Kidney (tissue), 22 donors: ENCODE measurements at places on chromosomes 6 and 20. TPM values are rescaled to one million over a fixed set of nuclear protein-coding genes. Genes with fewer than 3 reads are reported as not detected.

The CST5 gene
- polyA plus RNA-seq: not detected

The FAM229B gene
- 77.1 TPM for polyA plus RNA-seq

- no peak for DNase-seq
These were observed 24.0 kb downstream of the DNMT3B start for GRCh38 chr20:32786059-32786760.

- DNase-seq: no peak
These were observed 46.2 kb downstream of the TTI1 start for GRCh38 chr20:37986873-37987601.

DNA sequence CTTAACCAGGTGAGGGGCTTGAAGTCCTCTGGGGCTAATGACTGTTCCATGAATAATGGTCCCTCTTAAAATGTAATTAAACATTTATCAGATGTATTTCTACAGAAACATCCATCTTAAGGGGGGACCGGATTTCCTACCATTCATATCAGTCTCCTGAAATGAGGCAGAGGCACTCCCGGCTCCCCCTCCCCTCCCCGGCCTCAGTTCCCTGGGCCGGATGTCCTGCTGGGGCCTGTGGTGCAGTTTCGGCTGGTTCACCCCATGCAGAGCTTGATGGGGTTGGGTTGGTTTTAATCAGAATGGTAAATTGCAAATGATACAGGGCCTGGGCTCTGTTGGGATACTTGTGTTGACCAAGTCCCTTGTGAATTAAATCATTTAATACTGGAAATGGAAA, 349.4 kb downstream of the PREX1 start:
- DNase-seq: no peak

DNA sequence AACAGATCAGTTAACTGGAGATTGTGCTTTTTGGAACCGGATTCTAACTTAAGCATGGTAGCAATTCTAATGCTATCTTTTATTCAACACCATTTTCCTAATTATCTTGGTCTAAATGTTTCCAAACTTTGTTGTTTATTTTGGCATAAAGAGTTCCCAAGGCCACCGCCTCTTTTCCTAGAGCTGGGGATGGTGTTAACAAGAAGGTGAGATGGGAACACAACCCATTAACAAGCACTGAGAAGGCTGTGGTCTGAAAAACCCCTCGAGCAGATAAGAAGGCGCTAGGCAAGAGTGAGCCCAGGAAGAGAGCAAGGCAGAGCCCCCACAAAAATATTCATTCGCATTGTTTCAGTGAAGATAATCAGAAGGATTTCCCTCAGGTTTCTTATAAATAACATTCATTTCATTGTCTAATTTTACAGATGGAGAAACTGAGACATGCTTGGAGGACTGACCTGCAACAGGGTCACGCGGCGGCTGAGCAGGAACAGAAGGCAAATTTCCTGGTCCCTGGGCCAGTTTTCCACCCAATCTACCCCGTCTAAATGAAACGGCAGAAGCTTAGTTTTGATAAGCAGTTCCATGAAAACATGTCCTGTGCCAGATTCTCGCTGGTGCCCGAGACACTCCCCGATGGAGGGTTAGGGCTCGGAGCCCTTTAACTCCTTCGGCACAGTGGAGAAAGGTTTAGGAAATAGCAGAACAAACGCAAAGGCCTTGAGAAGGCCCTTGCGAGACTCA, 155.6 kb downstream of the FOXC1 start:
- no peak for DNase-seq

DNA sequence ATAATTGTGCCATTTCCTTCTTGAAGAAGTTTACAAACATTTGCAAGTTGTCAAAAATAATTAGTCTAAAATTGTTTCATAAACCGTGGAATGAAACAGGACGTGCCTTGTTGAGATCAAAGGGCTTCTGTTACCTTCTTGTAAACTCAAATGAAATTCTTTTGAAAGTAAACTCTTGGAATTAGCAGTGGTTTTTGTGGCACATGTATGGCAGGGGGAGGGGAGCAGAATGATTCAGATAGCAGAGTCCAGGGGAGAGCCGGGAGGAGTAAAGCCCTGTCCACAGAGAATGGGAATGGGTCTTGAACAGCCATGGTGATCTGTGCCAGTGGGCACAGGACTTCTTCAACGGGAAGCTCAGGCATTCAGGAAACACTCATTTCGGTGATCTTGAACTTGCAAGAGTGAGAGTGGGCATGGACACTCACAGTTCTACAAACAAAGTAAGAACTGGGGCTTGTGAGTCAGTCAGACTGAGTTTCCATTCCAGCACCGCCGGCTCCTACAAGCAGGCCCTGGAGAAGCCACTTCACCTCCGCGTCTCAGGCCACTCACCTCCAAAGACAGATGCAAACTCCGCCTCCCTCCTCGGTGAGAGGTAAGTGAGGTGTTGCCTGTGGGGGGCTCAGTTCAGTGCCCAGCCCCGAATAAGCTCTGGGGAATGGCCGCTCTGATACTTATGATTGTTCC, 143.1 kb downstream of the CDH26 start:
- no peak for DNase-seq

- DNase-seq: no peak
These were observed 4.1 kb downstream of the ZNFX1 start for GRCh38 chr20:49273696-49274277.

DNA sequence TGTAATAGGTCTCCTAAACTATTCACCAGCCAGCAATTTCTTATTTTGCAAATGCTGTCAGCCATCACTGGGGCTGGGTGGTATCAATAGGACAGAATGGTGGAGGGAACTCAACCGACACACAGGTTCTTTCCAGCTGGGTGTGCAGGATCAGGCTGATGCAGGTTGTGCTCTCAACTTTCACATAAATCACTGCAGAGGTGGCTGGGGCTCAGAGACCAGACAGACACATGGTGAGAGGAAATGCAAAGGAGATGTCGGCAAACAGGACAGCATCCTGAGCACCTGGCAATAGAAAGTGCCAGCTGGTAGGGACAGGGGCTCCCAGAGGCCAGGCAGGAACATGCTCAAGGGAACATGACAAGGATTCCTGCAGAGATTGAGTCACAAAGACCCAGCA, 254.9 kb downstream of the SOD2 start:
- peak; percentile 56 for DNase-seq

DNA sequence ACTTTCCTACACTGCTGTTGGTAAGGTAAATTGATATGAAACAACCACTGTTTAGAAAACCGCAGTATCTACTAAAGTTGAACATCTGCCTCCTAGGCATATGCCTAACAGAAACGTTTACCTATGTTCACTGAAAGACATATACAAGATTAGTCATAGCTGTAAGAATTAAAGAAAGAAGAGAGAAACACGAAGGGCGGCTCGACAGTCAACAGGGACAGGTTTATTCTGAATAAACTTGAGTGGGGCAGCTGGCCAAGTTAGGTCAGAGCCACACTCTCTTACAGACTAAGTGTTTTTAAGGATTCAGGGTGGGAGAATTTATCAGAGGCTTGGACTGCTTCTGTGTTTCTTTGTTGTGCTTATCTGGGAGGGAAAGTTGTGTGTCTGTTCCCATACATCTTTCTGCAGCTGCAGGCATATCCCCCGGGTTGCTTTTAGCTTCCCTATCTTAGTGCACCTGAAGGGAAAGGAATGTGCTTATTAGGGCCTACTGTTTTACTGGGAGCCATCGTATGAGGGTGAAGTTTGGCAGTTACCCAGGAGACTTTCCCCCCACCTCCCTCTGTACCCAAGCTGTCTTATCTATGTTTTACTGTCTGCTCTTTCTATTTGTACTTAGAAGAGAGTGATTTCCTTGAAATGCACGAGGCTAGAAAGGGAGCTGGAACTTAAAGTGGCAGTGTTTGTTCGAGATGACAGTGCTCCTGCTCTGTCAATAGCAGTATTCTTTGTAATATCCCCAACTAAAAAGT, 20.4 kb downstream of the PROCR start:
- DNase-seq: no peak

- DNase-seq: no peak
These were observed 78.3 kb upstream of the MMS22L start for GRCh38 chr6:97361286-97361685.
